Activated CD8-positive, alpha-beta T cell treated with anti-CD3 and anti-CD28 coated beads for 36 hours (primary cell): ENCODE measurements at places on chromosomes 12 and 14. TPM values are rescaled to one million over a fixed set of nuclear protein-coding genes. Genes with fewer than 3 reads are reported as not detected.

- H3K36me3 ChIP-seq: no peaks in the 10 kb centered on the region
- H3K27me3 ChIP-seq: peaks cover 10% of the 10 kb centered on the region
- H3K4me1 ChIP-seq: no peaks in the 10 kb centered on the region
- H3K4me3 ChIP-seq: no peak overlapping the region
Measured at GRCh38 chr14:94524093-94524492, 14.8 kb upstream of the SERPINA12 start.

The MGAT4C gene
- not detected for total RNA-seq

DNA sequence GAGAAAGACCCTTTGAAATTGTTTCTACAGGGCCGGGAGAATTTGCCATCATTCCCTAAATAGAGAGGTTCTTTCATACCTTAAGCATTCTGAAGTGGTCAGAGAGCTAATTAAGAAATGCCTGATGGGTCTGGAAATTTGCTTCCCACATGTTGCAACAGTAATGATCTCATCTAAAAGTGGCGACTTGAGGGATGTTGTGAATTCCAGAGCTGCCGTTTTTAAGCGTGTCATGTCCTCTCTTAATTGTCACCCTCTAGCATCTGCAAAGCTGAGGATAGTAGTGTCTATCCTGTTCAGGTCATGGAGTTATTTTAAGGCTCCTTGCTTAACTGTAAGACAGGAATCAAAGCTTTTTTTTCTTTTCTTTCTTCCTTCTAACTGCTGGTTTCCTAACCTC, 60.4 kb downstream of the FOS start:
- H3K36me3 ChIP-seq: no peaks in the 10 kb centered on the region
- no peaks in the 10 kb centered on the region for H3K27me3 ChIP-seq
- no peak overlapping the region for H3K27ac ChIP-seq
- peaks cover 18% of the 10 kb centered on the region for H3K4me1 ChIP-seq

The ESPL1 gene
- 62.1 TPM for total RNA-seq

The DIO3 gene
- not detected for total RNA-seq
